CD4-positive, alpha-beta T cell (primary cell): ENCODE measurements at places on chromosomes 11 and 22. TPM values are rescaled to one million over a fixed set of nuclear protein-coding genes. Genes with fewer than 3 reads are reported as not detected.

- H3K36me3 ChIP-seq = no peaks in the 10 kb centered on the region
- no peak overlapping the region for H3K27ac ChIP-seq
- no peaks in the 10 kb centered on the region for H3K4me1 ChIP-seq
Measured at GRCh38 chr22:45073064-45073463, 63.3 kb upstream of the PHF21B start.

DNA sequence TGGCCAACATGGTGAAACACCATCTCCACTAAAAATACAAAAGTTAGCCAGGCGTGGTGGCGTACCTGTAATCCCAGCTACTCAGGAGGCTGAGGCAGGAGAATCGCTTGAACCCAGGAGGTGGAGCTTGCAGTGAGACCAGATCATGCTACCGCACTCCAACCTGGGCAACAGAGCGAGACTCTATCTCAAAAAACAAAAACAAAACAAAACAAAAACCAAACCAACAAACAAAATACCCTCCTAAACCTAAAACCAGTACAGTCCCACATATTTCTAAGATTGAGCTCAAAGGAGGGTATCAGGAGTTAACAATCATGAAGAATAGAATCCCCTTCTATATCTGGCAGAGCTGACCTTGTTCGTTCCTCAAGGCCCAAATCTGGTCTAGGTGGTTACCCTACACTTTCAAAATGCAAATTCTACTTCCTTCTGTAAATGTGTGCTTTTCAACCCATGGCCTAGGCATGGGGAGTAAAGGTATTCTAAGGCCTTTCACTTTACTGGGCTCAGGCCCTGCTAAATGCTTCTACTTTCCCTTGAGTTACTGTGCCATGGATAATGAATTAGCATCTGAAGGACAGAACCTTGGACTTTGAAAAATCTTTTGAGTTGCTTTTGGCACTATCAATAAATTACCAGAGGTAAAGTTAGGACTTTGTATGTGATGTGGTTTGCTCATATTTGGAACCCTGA, 10.4 kb upstream of the PPP2R1B start:
- no peaks in the 10 kb centered on the region for H3K4me1 ChIP-seq
- H3K27me3 ChIP-seq = no peaks in the 10 kb centered on the region
- no peak overlapping the region for H3K27ac ChIP-seq
- H3K36me3 ChIP-seq = no peaks in the 10 kb centered on the region

- no peak for DNase-seq
- H3K4me3 ChIP-seq = no peak overlapping the region
- no peaks in the 10 kb centered on the region for H3K27me3 ChIP-seq
- H3K36me3 ChIP-seq = no peaks in the 10 kb centered on the region
- H3K27ac ChIP-seq = no peak overlapping the region
Measured at GRCh38 chr11:15157181-15157580, 42.5 kb downstream of the INSC start.

- H3K27me3 ChIP-seq = no peaks in the 10 kb centered on the region
- peaks cover 26% of the 10 kb centered on the region for H3K4me1 ChIP-seq
- peaks cover 24% of the 10 kb centered on the region for H3K36me3 ChIP-seq
- peak overlapping the region; percentile 88 for H3K27ac ChIP-seq
- no peak overlapping the region for H3K4me3 ChIP-seq
- no peak for DNase-seq
Measured at GRCh38 chr11:83191986-83192385, 1.5 kb upstream of the ANKRD42 start.

GRCh38 chr22:29139965-29140782, 65.5 kb upstream of the EMID1 start:
- no peak for DNase-seq
- H3K36me3 ChIP-seq = no peaks in the 10 kb centered on the region
- H3K4me1 ChIP-seq = no peaks in the 10 kb centered on the region
- no peaks in the 10 kb centered on the region for H3K27me3 ChIP-seq
- no peak overlapping the region for H3K4me3 ChIP-seq
- H3K27ac ChIP-seq = no peak overlapping the region

DNA sequence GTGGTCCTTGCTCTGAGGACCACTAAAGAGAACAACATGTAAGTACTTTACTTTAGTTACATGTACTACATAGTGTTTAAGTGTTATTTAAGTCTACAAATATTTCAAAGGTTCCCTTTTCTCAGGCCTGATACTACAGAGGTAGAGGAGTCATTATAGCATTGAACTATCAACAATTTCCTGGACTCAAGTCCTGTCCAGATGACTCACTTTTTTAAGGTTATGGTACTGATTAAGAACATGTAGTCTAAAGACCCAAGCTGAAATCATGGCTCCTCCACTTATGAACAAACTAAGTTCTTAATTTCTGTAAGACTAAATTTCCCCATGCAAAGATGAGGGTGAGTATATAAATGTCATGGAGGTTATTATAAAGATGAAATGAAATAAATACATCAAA, 74.7 kb downstream of the NARS2 start:
- no peaks in the 10 kb centered on the region for H3K27me3 ChIP-seq
- no peaks in the 10 kb centered on the region for H3K36me3 ChIP-seq
- no peak overlapping the region for H3K27ac ChIP-seq
- H3K4me3 ChIP-seq = no peak overlapping the region
- no peak for DNase-seq

- H3K4me3 ChIP-seq = no peak overlapping the region
- DNase-seq = no peak
- peaks cover 1% of the 10 kb centered on the region for H3K4me1 ChIP-seq
- no peak overlapping the region for H3K27ac ChIP-seq
- no peaks in the 10 kb centered on the region for H3K27me3 ChIP-seq
- H3K36me3 ChIP-seq = no peaks in the 10 kb centered on the region
Measured at GRCh38 chr11:112593440-112593839, 332.8 kb upstream of the PLET1 start.

- no peak for DNase-seq
- no peaks in the 10 kb centered on the region for H3K27me3 ChIP-seq
- no peaks in the 10 kb centered on the region for H3K36me3 ChIP-seq
- H3K4me3 ChIP-seq = no peak overlapping the region
- H3K4me1 ChIP-seq = peaks cover 18% of the 10 kb centered on the region
Measured at GRCh38 chr11:14418801-14419417, 59.9 kb upstream of the RRAS2 start.

DNA sequence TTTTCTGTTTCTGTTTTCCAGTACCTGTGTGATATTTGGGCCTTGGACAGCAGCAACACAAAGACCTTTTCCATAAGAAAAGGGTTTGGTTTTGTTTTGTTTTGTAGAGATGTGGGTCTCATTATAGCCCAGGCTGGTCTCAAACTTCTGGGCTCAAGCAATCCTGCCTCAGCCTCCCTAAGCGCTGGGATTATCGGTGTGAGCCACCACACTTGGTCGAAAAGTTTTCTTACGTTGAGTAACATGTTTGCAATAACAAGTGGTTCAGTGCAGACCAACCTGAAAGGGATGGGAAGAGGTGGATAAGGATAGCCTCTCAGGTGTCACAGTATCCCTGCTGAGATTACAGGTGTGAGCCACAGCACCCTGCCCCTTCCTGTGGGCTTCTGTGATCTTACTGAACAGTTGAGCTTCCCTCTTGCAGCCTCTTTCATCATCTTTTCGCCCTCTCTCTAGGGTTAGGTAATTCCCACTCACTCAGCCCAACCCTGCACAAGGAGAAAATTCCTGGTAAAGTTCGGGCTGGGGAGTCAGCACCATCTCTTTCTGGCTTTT, 3.5 kb upstream of the MRPL48 start:
- no peak overlapping the region for H3K27ac ChIP-seq
- H3K27me3 ChIP-seq = no peaks in the 10 kb centered on the region
- no peak for DNase-seq
- peaks cover 28% of the 10 kb centered on the region for H3K4me1 ChIP-seq

- H3K4me1 ChIP-seq = peaks cover 52% of the 10 kb centered on the region
- H3K4me3 ChIP-seq = peak within 1 kb of the TSS; percentile 36
- no peaks in the 10 kb centered on the region for H3K36me3 ChIP-seq
Measured at GRCh38 chr11:64299847-64300648, at the start of gene CATSPERZ. Gene CATSPERZ (plus strand): TSS chr11:64300358. CDS start chr11:64300411, 53 bp downstream.

- DNase-seq = no peak
- no peaks in the 10 kb centered on the region for H3K36me3 ChIP-seq
- H3K4me1 ChIP-seq = no peaks in the 10 kb centered on the region
- no peak overlapping the region for H3K27ac ChIP-seq
- no peaks in the 10 kb centered on the region for H3K27me3 ChIP-seq
- no peak overlapping the region for H3K4me3 ChIP-seq
Measured at GRCh38 chr22:39055658-39056057, 15.0 kb downstream of the APOBEC3F start.

- H3K27ac ChIP-seq = no peak overlapping the region
- H3K4me1 ChIP-seq = no peaks in the 10 kb centered on the region
- no peak for DNase-seq
- no peaks in the 10 kb centered on the region for H3K27me3 ChIP-seq
Measured at GRCh38 chr11:69035946-69036340, 12.8 kb upstream of the TPCN2 start.

- H3K27me3 ChIP-seq = no peaks in the 10 kb centered on the region
- H3K27ac ChIP-seq = no peak overlapping the region
- H3K4me3 ChIP-seq = no peak overlapping the region
- H3K4me1 ChIP-seq = no peaks in the 10 kb centered on the region
- no peak for DNase-seq
Measured at GRCh38 chr11:30859669-30860068, 273.5 kb upstream of the MPPED2 start.

DNA sequence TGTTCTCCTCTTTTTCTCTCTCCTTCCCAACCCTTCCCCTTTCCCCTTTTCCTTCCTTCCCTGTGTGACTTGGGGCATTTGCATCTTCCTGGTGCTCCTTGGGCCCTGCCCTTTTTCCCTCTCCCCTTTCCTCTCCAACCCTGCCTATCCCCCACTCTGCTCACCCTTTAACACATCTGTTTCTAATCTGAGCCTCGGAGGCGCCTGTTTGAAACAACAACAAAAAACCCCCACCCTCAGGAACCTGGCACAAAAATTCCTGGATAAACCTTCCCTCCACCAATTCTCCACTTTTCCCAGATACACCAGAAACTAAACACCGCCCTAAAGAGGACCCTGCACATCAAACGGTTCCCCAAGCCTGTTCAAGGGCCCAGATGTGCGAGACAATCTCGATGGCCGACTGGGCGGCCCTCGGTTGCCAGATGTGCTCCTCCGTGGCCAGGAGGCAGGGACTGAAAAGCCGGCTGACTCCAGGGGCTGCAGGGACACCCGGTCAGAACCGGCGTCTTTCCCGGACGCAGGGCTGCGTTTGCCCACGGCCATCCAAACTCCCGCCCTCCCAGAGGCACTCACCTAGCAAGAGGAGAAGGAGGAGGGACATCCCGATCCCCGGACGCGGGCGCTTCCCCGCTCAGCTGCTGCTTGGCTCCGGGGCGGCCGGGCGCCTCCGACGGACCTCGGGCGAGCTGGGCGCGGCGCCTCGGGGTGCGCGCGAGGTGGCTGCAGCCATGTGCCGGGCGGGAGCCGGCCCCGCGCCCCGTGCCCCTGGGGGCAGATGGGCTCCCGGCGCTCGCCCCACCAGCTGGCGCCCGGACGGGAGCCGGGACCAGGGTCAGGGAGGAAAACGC, 486 bp downstream of the CLMP start:
- H3K4me3 ChIP-seq = peak overlapping the region; percentile 26
- peaks cover 23% of the 10 kb centered on the region for H3K4me1 ChIP-seq
- DNase-seq = no peak
- H3K27ac ChIP-seq = no peak overlapping the region

DNA sequence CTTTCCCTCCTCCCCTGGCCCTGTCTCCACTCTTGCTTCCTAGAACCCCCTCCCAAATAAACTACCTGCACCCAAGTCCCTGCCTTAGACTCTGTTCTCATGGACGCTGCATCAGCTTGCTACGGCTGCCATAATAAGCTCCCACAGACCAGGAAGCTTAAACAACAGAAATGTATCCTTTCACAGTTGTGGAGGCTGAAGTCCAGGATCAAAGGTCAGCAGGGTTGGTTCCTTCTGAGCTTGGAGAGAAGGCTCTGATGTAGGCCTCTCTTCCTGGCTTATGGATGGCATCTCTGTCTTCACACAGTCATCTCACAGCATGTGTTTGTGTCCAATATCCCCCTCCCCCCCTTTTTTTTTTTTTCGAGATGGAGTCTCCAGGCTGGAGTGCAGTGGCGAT, 23.4 kb downstream of the CBX7 start:
- H3K27ac ChIP-seq = no peak overlapping the region
- peaks cover 36% of the 10 kb centered on the region for H3K36me3 ChIP-seq
- no peak for DNase-seq
- H3K4me3 ChIP-seq = no peak overlapping the region
- H3K27me3 ChIP-seq = no peaks in the 10 kb centered on the region

GRCh38 chr22:19110064-19110458, 12.2 kb downstream of the DGCR2 start:
- peak overlapping the region; percentile 85 for H3K27ac ChIP-seq
- peak overlapping the region; percentile 40 for H3K4me3 ChIP-seq
- peaks cover 8% of the 10 kb centered on the region for H3K36me3 ChIP-seq
- H3K27me3 ChIP-seq = no peaks in the 10 kb centered on the region

Gene PRODH
- total RNA-seq = not detected

Gene SUSD2
- 0.80 TPM for total RNA-seq

Gene PTPN5
- not detected for total RNA-seq

Gene SLC22A12
- not detected for total RNA-seq

Gene WBP2NL
- total RNA-seq = 1.7 TPM
